ENCODE measurements at places on chromosomes 2 and 18. TPM values are rescaled to one million over a fixed set of nuclear protein-coding genes. Genes with fewer than 3 reads are reported as not detected.

NFU1 gene
- total RNA-seq, result 36.2 TPM

DNA sequence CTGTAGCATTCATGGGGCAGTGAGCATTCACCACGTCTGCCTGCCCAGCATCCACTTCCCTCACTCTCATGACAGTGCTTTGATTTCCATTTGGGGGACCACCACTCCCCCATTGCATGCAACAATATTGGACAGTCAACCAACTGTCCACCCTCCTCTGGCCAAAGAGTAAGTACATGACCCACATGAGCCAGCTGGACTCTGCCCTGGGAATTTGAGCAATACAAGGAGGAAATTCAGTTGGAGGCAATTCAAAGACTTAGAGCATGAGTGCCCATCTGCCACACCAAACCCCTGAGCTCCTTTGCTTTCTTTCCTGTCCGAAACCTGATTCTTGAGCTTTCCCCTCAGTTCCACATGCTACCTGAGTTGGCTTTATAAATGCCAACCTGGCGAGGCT, 41.7 kb upstream of the PNO1 start:
- H3K4me3 ChIP-seq, result no peak overlapping the region
- H3K27ac ChIP-seq, result no peak overlapping the region
- no peaks in the 10 kb centered on the region for H3K4me1 ChIP-seq
- no peak for DNase-seq
- no peaks in the 10 kb centered on the region for H3K27me3 ChIP-seq

DNA sequence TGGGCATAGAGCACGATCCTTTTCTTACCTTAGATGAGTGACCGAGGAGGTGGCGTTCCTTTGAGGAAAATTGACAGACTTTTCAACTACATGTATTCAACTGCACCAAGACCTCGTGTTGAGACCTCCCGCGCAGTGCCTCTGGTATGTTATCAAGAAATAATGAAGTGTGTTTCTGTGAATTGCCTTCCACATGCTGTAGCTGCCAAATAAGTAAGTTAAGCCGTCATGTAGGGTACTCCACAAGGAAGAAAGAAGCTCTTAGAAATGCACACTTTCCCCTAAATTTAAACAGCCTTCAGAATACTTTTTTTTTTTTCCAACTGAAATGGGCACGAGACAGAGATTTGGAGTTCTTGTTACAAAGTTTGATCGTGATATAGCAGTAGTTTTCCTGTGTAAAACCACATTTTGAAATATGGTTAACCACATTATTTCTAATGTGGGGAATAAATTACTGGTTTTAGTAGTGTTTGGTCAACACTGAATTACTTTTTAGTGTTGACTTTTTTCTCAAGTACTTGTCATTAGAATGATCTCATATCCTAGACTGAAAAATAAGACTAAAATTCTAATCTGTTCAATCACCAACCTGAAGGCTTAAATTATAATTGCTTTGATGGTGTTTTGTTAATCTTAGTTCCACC, 30.5 kb downstream of the PDK1 start:
- peaks cover 6% of the 10 kb centered on the region for H3K4me1 ChIP-seq
- H3K27ac ChIP-seq, result no peak overlapping the region
- H3K36me3 ChIP-seq, result peaks cover 56% of the 10 kb centered on the region
- no peaks in the 10 kb centered on the region for H3K27me3 ChIP-seq
- peak; percentile 59 for DNase-seq

GRCh38 chr18:34649080-34649479, 61.0 kb upstream of the DTNA start:
- no peak for DNase-seq
- H3K36me3 ChIP-seq, result no peaks in the 10 kb centered on the region
- H3K27ac ChIP-seq, result no peak overlapping the region
- no peaks in the 10 kb centered on the region for H3K27me3 ChIP-seq
- H3K4me3 ChIP-seq, result no peak overlapping the region

DNA sequence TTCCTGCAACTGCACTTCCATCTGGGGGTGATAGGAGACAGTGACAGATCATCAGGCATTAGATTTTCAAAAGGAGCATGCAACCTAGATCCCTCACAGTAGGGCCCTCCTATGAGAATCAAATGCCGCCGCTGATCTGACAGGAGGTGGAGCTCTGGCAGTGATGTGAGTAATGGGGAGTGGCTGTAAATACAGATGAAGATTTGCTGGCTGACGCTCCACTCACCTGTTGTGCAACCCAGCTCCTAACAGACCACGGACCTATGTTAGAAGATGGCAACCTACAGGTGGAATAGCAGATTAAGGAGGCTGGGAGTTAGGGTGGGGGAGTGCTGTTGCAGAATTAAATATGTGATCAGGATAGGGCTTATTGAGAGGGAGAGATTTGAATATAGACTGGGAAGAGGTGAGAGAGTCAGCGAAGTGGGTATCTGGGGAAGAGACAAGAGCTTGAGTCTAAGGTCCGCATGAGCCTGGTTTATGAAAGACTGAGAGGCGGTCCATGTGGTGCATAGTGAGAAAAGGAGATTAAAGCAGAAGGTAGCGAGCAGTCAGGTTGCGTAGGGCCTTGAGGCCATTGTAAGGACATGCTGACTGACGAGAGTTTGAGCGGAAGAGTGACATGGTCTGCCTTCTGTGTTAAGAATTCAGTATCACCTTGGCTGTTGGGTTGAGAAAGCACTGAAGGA, 31.3 kb upstream of the TOGARAM2 start:
- DNase-seq, result no peak
- H3K36me3 ChIP-seq, result peaks cover 51% of the 10 kb centered on the region
- peaks cover 35% of the 10 kb centered on the region for H3K4me1 ChIP-seq
- no peaks in the 10 kb centered on the region for H3K27me3 ChIP-seq

RGPD3 gene
- not detected for total RNA-seq

CCBE1 gene
- 34.4 TPM for total RNA-seq

CFAP65 gene
- 4.3 TPM for total RNA-seq

- no peak overlapping the region for H3K4me3 ChIP-seq
- H3K27me3 ChIP-seq, result no peaks in the 10 kb centered on the region
- no peak overlapping the region for H3K27ac ChIP-seq
- no peaks in the 10 kb centered on the region for H3K4me1 ChIP-seq
These were observed 167.5 kb downstream of the GRB14 start for GRCh38 chr2:164453656-164454305.

GRCh38 chr18:39296293-39296888, 1730.8 kb upstream of the CELF4 start:
- H3K27me3 ChIP-seq, result no peaks in the 10 kb centered on the region
- DNase-seq, result no peak
- H3K36me3 ChIP-seq, result no peaks in the 10 kb centered on the region

GRCh38 chr2:28406276-28407096, 13.8 kb downstream of the FOSL2 start:
- peaks cover 100% of the 10 kb centered on the region for H3K4me1 ChIP-seq
- H3K27ac ChIP-seq, result peak overlapping the region; percentile 65
- peak; percentile 93 for DNase-seq
- H3K4me3 ChIP-seq, result no peak overlapping the region
- no peaks in the 10 kb centered on the region for H3K36me3 ChIP-seq

- H3K4me1 ChIP-seq, result no peaks in the 10 kb centered on the region
- H3K27ac ChIP-seq, result no peak overlapping the region
- no peak overlapping the region for H3K4me3 ChIP-seq
These were observed 14.1 kb upstream of the WDSUB1 start for GRCh38 chr2:159300586-159300985.

DNA sequence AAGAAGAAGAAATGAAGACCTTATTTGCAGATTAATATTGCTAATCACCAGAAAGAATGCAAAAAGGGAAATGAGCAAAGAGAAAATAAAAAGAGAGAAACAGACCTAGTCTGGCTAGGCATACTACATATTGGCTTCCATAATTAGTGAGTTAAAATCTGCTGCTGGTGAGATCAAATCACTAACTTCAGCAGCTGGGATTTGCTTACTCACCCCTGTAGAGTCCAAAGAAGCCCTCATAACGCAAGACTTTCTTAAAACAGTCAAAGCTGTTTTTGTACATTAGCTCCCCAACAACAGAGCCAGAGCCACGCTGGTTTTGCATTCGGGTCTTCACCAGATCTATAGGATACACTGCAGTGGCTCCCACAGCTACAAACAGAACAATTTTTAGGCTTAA, 80.9 kb downstream of the SLC25A12 start:
- no peaks in the 10 kb centered on the region for H3K4me1 ChIP-seq
- no peaks in the 10 kb centered on the region for H3K27me3 ChIP-seq
- DNase-seq, result no peak
- no peak overlapping the region for H3K27ac ChIP-seq

ALPP gene
- 3.1 TPM for total RNA-seq

RRM2 gene
- total RNA-seq, result 24.9 TPM

GRCh38 chr2:208042450-208042849, 17.1 kb upstream of the PLEKHM3 start:
- H3K27me3 ChIP-seq, result no peaks in the 10 kb centered on the region
- no peak for DNase-seq
- no peaks in the 10 kb centered on the region for H3K4me1 ChIP-seq
- H3K4me3 ChIP-seq, result no peak overlapping the region
- no peak overlapping the region for H3K27ac ChIP-seq
- H3K36me3 ChIP-seq, result no peaks in the 10 kb centered on the region

IL37 gene
- total RNA-seq, result 1.1 TPM

Measured in left lung (tissue), 14 donors.